ENCODE measurements at places on chromosomes 12 and 14. TPM values are rescaled to one million over a fixed set of nuclear protein-coding genes. Genes with fewer than 3 reads are reported as not detected.

The CCDC38 gene
- polyA plus RNA-seq: not detected

The TMEM121 gene
- polyA plus RNA-seq: not detected

The ACOT6 gene
- not detected for polyA plus RNA-seq

The HVCN1 gene
- polyA plus RNA-seq: 0.90 TPM

The PELI2 gene
- 0.20 TPM for polyA plus RNA-seq

The RPS6KL1 gene
- 11.6 TPM for polyA plus RNA-seq

The TMEM132C gene
- polyA plus RNA-seq: not detected

The EXD2 gene
- 3.7 TPM for polyA plus RNA-seq

The VRTN gene
- polyA plus RNA-seq: not detected

The KRT80 gene
- not detected for polyA plus RNA-seq

The KCNA1 gene
- not detected for polyA plus RNA-seq

The PRKD1 gene
- polyA plus RNA-seq: 0.16 TPM

The OTOGL gene
- polyA plus RNA-seq: not detected

Measured in K562 (cell line).